ENCODE measurements at places on chromosomes 3 and 15.

DNA sequence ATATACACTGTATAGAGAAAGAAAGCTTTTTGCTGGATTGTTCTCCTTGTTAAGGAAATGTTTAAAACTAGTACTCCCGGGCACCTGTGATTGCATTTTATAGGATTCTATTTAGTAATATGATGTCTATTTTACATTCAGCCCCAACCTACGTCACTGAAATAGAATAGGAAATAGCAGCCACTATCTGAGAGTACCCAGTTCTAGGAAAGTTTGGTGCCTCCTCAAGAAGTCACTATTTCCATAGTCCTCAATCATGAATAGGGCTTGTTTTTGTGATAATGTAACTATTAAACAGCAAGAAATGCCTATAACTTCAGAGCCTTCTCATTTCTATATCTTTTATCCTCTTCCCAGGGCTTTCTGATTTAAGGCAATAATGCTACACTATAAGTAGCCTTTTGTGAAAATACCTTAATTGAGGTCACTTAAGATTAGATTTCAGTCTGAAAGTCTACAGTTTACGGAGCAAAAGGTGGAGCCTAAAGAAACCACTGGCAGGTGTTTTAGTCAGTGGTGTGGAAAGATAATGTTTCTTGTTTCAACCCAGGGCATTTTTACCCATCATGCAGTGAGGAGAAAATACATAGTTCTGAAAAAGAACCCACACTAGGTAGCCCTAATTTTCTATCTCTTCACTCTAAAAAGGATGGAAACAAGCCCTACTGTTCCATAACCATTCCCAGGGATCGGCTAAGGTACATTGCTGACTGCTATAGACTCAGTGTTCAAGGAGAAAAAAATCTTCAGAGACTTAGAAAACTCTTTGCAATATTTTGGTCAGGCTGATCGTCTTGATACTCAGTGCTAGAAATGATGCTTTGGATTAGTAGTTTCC, 38.7 kb downstream of the TIGIT start:
- DNase-seq = no peak

DNA sequence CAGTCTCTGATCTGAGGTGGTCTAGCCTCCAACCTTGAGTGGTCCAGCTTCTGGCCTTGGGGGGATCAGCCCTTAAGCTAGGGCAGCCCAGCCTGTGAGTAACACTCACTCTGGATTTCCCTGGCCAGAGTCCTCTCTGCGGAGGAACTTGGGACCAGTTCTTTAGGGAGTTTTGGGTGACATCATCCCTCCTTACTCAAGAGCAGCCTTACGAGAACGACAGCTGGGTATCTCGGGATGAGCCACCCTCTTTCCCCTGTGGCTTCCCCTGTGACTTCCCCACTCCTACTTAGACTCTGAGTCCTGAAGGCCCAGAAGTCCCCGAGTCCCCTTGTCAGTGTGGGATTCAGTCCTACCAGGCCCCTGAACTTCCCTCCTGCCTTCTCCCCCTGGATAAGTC, 10.2 kb upstream of the PLXND1 start:
- no peak for DNase-seq

DNA sequence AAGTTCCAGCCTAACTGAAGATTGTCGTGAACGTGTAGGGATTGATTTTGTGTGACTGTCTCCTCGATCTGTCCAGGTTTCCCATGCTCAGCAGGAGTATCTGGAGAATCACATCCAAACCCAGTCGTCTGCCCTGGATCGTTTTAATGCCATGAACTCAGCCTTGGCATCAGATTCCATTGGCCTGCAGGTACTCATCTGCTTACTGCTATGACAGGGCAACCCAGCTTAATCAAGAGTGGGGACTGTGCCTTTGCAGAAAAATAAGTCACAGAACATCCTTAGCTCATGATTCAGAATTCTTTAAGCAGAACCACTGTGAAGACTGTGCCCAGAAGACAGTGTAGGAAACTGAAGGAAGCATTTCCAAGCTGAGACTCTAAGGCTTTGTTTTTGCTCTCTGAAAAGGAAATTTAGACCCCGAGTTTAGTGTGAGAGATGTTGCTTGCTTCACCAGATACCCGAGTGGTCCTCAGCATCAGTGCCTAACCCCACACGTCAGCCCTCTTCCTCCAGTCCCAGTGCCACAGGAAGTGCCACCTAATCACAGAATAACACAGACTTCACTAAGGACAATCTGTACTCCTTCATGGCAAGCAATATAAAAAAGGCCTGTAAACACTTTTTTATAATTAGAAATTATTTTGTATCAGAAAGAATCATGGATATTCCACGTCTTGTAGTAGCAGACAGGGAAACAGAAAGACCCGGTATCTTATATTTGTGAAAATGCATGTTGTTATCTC, 34.2 kb downstream of the MYZAP start:
- no peak for DNase-seq

- no peak for DNase-seq
These were observed 77.2 kb downstream of the MYO1E start for GRCh38 chr15:59295261-59296001.

GRCh38 chr15:94206463-94207167, 24.7 kb upstream of the MCTP2 start:
- DNase-seq = peak; percentile 35

DNA sequence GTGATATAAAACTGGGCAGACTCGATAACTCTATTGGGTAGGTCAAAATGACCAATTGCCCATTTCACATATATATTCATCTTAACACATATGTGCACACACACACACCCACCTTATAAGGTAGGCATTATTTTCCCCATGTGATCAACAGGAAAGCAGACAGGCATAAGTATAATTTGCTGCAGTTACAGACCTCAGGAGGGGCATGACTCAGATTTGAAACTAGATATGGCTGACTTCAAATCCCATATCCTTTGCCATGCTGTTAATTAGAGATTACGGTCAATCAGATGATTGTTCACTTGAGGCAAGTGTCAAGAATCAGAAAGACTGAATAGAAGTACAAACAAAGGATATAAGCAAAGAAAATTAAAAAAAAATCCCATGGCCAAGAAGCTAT, 910.6 kb downstream of the NTRK3 start:
- DNase-seq = no peak

DNA sequence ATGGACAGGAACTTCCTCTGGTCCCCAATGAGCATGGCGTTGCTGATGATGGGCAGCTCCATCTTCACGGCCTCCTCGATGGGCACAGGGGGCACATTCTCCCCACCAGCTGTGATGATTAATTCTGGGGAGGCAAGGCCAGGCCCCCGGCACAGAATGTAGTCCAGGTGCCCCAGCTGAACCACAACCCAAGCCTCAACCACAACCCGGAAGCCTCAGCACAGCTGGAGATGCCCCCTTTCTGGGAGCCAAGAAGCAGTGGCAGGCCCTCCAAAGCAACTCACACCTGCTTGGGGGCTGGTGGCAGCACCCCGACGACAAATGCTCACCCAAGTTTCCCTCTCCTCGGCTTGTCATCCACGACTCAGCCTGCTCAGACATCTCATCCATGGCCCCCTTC, 25.2 kb downstream of the IDH3A start:
- no peak for DNase-seq

DNA sequence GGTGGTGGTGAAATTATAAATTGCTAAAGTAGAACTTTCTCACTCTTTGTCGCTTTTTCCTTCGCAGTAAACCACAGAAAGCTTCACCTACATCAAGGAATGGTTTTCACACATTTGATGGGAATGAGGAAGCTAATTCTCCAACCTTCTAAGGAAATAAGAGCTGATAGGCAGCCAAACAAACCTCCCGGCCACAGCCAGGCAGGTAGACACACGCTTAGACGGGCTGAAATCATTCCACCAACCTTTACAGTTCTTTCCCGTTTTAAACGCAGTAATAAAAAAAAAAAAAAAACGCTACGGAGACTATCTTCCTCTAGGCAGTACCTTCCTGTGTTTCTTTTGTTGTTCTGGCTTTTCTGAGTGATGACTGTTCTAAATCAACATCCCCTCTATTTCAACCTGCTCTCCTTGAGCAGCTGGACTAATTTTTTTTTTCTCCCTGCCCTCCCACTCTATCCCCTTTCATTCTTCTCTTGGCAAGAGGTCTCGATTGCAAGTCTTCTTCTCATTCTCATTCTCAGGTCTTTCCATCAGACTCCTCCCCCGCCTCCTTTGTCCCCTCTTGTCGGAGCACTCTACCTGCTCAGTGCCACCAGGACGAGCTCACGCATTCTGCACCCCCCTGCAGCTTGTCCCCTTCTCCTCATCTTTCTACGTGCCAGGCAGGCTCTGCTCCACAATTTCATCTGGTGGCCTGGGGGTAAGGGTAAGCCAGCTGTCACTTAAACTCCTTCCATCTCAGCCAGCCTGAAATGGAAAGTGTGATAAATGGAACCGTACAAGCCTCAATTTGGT, 391.1 kb upstream of the MDFIC2 start:
- DNase-seq = no peak

- DNase-seq = no peak
These were observed 46.9 kb upstream of the PPP2R3A start for GRCh38 chr3:135918600-135918999.

DNA sequence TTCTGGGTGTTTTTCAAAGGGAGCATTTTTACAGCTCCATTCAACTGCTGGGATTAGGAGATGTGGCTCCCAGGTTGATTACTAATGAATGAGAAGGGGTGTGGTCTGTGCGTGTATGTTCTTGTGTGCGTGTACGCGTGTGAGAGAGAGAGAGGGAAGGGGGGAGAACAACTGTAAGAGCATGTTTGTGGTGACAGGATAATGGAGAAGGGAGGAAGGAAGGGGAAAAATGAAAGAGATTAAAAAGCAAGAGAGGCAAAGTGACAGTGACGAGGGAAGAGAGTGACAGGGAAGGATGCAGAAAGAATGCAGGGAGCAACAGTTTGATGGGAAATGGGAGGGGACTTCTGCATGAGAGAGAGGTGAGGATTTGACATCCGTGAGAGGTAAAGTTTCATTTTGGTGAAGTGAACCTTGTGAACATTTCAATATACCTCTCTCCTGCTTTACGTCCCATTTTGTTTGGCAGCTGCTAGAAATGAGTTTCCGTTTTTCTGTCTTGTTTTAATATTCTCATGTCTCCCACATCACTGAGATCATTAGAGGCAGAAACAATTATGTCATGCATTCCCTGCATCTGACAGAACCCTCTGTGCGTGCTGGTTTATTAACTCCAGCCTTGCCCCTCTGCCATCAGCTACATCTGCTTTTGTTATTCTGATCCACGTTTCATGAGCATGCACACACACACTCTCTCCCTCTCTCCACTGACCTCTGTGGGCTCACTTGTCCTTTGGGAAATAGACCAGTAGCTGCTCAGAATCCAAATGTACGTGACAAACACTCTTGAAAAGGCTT, 161.6 kb downstream of the GAP43 start:
- no peak for DNase-seq

GRCh38 chr3:112846764-112847163, at the start of gene CD200R1L:
Gene CD200R1L (minus strand): TSS chr3:112846864. CDS start chr3:112829367, 17,497 bp downstream.
- DNase-seq = no peak

DNA sequence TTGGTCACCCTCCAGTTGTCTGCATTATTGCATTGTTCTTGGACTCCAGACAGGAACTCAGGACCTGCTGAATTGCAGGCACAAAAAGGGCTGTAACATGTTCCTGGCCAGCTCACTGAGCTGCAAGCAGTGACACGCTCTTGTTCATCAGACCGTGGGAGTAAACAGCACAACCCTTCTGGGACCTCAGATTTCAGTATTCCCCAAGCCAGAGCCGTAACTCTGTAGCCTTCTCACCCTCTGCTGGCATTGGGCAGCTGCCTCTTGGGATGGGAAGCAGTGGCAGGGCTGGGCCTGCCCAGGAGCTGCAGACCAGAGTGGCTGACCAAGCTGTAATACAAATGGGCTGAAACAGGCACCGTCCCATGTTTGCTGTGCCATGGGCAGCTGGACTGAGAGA, 607.1 kb upstream of the BCHE start:
- no peak for DNase-seq

DNA sequence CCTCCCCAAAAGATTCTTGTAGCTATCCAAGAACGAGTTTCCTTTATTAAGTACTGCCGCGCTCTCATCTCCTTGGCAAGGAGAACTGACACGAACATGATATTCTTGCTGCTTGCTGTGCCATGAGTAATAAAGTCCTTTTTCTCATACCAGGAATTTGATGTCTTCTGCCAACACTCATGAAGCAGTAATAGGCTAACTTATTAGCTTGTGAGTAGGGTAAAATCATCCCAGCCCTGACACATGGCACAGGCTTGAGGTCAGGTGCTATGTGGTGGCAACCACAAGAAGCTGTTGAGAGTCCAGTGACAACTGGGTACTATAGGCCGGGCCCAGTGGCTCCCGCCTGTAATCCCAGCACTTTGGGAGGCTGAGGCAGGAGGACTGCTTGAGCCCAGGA, 22.7 kb upstream of the UBXN7 start:
- no peak for DNase-seq

- DNase-seq = no peak
These were observed 495.4 kb downstream of the OTOL1 start for GRCh38 chr3:161991901-161992540.

GRCh38 chr3:45992133-45992729, 3.4 kb downstream of the FYCO1 start:
- no peak for DNase-seq

- no peak for DNase-seq
These were observed 155.0 kb downstream of the ATP8B4 start for GRCh38 chr15:49964061-49964460.

DNA sequence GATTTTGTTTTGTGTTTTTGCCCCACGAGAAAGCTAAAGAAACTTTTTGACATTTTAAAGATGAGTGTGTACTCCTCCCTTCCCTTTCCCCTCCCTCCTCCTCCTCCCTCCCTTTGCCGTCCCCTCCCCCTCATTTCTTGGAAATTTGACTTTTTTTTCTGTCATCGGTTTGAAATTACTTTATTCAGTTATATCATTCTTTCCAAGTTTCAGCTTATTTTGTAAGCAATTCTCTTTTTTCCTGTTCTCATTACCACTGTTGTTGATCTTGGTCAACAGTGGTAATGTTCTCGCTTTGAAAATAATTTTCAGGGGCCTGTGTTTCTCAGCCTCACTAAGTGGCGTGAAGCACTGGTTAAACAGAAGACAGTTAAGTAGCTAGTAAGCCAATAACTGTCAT, 178.4 kb downstream of the AKAP13 start:
- no peak for DNase-seq

Data from activated T-cell treated with anti-CD3 and anti-CD28 coated beads for 48 hours (primary cell).